ENCODE measurements at places on chromosomes 1 and 21.
A peak's percentile ranks its signal among the peaks of the same experiment; 100 is the strongest.

GRCh38 chr1:46477153-46477929 is 12.3 kb upstream of the DMBX1 start:
- peak; percentile 50 for DNase-seq

DNA sequence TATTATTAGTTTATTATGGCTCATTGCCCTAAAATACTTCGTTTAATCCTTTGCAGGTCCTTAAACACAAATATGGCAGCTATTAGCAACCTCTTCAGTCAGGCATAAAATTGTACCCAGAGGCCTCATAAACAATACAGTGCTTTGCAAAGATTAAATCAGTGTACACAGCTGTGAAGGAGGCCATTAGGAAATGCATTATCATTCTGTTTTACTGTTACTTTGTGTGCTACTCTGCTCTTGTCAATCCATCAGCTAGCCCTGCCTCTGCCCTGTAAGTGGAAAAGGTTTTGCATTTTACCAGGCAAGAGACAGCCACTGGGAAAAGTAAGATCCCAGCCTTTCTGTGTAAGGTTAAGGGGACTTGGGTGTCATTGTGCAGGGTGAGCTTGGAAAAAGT is 415.7 kb upstream of the DAB1 start:
- no peak for DNase-seq

DNA sequence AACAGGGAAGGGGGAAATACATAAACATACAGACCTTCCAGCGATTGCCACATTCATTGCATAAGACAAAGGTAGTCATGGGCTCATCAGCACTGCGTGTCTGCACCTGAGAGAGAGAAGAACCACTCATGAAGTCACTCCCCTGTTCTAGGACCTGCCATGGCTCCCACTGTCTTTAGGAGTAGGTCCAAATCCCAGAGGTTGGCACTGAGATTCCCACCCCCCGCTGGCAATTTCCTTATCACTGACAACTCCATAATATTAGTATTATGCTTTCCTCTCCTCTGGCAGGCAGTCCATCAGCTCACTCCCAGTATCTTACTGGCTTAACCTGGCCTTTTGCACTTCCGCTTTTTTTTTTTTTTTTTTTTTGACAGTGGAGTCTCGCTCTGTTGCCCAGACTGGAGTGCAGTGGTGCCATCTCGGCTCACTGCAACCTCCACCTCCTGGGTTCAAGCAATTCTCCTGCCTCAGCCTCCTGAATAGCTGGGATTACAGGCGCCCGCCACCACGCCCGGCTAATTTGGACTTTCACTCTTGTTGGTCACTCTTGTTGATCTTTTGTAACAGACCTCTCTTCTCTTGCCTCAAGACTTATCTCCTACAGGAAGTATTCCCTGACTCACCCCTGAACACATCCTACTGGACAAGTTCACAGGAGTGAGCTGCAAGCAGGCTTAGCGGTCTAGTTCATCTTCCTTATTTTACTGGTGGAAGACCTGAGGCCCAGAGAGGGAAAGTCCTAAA is 14.8 kb upstream of the ZNF436 start:
- peak; percentile 78 for DNase-seq

- peak; percentile 22 for DNase-seq
These were observed 405 bp upstream of the RAB29 start for GRCh38 chr1:205775717-205776056.

DNA sequence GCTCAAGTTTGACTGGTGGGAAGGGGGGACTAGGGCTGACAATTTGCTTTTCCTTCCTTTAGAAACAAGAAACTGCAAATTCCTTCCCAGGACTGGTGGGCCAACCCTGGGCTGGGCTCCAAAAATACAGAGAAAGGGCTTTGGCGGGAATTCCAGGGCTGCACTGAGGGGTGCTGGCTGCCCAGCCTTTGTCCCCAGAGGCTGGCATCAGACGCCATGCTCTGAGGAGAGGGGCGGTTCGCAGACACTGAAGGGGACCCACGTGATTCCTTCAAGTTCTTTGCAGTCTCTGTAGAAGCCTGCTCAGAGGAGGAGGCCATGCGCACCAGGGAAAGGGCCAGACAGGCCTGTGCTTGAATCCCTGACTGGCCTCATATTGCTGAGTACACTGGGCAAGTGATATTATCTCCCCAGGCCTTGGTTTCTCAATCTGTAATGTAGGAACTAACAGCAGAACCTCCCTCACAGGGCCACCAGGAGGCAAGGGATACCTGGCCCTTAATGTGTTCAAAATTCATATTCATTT is 119.5 kb downstream of the EPHB2 start:
- DNase-seq = no peak

DNA sequence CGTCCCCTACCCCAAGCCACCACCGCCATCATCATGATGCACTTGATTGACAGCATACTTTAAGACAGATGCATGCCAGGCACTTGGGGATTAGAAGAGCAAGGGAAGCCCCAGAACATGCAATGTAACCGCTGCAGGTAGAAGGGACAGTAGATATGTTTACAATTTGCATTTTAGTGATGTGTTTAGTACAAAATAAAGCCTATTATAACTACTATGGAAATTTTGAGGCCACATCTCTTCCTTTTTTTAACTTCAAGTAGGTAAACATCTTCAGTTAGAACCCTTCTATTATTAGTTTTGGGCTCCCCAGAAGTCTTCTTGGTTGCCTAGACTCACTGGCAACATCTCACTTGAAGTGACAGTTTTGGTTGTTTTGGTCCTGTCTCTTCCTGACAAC is 25.3 kb downstream of the CR1L start:
- DNase-seq = no peak
